Activated T-cell treated with anti-CD3 and anti-CD28 coated beads, Interleukin-2, amount 50 U/mL, for 72 hours (primary cell): ENCODE measurements at places on chromosomes 7 and 10.

DNA sequence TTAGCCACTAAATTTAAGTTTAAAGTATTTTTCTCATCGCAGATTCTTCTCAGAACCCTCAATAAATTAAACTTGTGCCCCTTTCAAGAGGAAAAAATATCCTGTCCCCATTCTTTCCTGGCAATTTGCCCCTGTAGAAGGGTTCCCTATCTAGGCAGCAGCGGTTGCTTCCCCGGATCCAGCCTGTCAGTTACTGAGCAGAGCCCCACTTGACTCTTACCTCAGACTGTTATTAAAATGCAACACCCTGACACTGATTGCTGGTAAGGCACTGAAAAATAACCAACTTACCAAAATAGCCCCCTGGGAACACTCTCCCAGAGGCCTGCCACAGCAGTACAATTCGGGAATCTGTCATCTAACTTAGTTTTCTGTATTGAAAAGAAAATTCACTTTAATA lies 13.9 kb downstream of the LMTK2 start:
- DNase-seq: no peak

GRCh38 chr7:144001543-144001942 lies 1.4 kb downstream of the OR6B1 start:
- DNase-seq: no peak

GRCh38 chr7:155669717-155670505 lies 25.4 kb downstream of the RBM33 start:
- DNase-seq: no peak

DNA sequence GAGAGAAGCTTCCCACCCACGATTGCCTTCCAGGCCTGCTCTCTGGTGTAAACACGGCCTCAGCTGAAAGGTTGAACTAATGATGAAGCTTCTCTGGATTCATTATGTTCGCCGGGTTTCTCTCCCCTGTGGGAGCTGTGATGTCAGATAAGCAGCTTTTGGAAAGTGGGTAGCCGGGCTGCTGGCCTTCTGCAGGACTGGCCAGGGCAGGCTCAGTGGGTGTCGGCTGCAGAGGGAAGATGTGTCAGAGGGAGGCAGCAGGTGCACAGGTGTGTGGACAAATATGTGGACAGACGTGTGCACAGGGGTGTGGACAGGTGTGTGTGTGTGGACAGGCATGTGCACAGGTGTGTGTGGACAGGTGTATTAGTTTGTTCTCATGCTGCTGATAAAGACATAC lies 28.5 kb upstream of the PSMG3 start:
- no peak for DNase-seq
